ENCODE measurements at places on chromosomes 3 and 15.

DNA sequence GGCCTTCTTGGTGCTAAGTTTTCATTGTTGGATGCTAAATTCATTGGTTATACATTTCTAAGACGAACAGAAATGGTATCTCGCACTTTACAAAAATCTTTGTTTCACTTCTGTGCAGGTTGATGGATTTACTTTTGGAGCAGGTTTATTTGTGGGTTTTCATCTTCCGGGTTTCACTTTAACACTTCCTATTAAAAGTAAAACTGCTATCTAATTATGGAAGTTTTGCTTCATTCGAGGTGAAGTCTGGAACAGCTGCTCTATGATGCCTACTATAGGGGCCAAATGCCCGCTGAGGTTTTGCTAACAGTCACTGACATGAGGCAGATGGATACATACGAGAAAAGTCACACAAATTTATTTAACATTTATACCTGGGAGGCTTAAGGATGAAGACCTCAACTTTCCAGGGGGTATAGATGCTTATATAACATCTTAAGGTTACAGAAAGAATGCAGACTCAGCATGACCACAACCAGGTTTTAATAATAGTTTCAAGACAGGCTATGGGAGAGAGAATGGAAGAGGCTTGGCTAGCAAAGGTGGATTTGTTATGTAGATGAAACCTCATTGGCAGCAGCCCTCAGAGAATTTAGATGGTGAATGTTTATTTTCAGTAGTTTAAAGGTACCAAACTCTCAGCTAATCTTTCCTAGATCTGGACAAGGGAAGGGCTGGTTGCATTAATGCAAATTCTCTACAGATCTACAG lies 54.2 kb downstream of the OSTN start:
- no peak for DNase-seq

- DNase-seq: no peak
These were observed 161.6 kb upstream of the PDZRN3 start for GRCh38 chr3:73786321-73786807.

GRCh38 chr15:78224023-78224411 lies 10.3 kb downstream of the ACSBG1 start:
- DNase-seq: no peak

DNA sequence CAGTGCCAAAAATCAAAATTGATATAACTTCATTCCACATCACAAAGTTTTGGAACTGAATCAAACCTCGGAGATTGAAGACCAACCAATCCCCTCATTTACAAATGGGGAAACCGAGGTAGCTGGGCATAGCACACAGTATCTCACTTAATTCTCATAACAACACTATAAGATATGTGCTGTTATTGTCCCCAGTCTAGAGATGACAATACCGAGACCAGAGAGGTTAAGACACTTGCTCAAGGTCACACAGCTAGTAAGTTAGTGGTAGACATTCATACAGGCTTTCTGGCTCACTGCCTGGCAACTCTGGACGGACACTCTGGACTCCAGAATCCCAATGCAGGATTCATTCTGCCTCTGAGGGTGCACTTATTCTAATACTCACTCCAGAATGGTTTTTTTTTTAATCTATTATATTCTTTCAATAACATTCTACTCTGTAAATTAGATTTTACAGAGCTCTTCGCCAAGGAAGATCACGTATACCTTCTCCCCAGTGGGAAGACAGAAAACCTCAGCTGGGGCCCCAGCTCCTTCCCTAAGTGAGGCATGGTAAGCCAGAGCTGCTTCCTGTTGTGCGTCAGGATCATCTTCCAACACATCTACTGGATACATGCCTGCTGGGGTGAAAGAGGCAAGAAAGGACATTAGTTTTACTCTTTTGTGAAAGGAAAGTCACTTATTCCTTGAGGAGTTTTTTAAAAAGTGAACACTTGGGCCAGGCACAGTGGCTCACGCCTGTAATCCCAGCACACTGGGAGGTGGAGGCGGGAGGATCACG lies 128.4 kb upstream of the IGF1R start:
- no peak for DNase-seq

GRCh38 chr15:63805993-63806980 lies 27.5 kb downstream of the HERC1 start:
- DNase-seq: no peak

DNA sequence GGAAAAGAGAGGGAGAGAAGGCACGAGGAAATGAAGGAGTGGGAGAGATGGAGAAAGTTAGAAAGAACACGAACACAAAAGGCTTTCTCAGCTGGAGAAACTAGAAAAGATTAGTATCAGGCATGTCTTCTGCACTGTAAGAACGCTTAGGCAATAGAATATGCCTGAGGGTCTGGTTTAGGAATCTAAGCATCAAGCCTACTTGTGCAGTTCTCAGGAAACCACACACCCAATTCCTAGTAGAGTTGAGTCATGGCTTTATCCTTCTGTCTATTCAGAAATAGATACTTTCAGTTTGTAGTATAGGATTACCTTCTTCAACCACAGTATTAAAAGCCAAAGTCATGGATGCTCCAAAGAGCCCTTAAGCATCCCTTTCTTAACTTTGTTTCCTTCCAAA lies 969.4 kb downstream of the NTRK3 start:
- no peak for DNase-seq

DNA sequence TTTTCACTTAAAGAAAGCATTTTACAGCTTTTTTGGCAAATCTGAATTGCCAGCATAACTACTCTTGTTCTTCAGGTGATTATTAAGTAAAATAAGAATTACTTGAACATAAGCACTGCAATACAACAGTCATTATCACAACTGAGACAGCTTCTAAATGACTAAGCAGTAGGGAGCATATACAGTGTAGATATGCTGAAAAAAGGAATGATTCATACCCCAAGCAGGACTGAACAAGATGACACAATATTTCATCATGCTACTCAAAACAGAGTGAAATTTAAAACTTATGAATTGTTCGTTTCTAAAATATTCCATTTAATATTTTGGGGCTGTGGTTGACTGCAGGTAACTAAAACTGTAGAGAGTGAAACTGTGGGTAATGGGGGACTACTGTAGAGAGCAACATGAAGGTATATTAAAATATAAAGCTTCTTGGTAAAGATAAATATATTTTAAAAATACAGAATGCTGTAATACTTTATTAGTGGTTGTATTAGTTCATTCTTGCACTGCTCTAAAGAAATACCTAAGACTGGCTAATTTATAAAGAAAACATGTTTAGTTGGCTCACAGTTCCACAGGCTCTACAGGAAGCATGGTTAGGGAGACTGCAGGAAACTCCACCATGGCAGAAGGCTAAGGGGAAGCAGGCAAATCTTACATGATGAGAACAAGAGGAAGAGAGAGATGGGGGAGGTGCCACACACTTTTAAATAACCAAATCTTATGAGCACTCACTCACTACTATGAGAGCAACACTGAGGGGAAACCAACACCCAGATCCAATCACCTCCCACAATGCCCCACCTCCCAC lies 84.8 kb downstream of the DCLK3 start:
- DNase-seq: no peak

DNA sequence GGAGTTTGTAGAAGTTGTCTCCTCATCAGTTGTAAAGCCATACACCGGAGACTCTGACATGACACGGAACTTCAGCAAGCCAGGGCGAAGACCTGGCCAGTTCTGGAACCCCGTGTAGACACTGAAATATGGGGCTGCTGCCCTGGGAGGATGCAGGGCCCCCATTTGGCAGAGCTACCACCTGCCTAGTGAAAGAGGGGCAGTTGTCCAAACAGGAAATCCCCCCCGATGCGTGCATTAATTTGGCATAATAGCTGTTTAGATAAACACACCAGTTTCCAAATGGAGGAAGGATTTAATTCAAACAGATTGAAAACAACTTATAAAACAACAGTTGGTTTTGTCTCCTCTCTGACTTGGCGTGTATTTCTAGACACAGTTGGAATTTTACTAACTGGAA lies 357.2 kb downstream of the GABRG3 start:
- DNase-seq: no peak

GRCh38 chr15:78244893-78245292 lies 10.5 kb upstream of the ACSBG1 start:
- DNase-seq: no peak

GRCh38 chr15:40693904-40694687 lies 878 bp upstream of the RAD51 start:
- no peak for DNase-seq

- DNase-seq: no peak
These were observed 54.6 kb upstream of the CADPS start for GRCh38 chr3:62929771-62930170.

DNA sequence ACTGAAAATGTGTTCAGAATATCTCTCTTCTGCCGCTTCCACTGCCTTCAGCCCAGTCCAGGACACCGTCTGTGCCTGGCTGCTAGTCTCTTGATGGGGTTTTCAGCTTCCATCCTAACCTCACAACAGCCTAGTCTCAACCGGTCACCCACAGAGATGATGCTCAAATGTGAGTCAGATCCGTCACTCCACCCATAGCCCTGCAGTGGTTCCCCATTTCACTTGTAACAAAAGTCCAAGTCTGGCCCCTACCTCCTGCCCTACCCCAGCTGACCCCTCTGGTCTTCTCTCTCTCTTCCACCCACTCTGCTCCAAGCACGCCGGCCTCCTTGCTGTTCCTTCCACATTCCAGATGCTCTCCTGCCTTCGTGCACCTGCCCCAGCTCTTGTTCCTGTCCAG lies 68.1 kb downstream of the PPARG start:
- DNase-seq: no peak

GRCh38 chr3:196141052-196141865 lies 59.4 kb upstream of the TFRC start:
- DNase-seq: no peak

- no peak for DNase-seq
These were observed 13.1 kb upstream of the SKOR1 start for GRCh38 chr15:67812241-67812644.

GRCh38 chr15:99438691-99439523 lies 126.9 kb upstream of the MEF2A start:
- no peak for DNase-seq

- no peak for DNase-seq
These were observed 43.2 kb downstream of the SLC7A14 start for GRCh38 chr3:170542704-170543103.

GRCh38 chr15:73803806-73804205 lies 50.7 kb upstream of the INSYN1 start:
- no peak for DNase-seq

- DNase-seq: no peak
These were observed 259.9 kb downstream of the ZIC1 start for GRCh38 chr3:147669077-147669476.

DNA sequence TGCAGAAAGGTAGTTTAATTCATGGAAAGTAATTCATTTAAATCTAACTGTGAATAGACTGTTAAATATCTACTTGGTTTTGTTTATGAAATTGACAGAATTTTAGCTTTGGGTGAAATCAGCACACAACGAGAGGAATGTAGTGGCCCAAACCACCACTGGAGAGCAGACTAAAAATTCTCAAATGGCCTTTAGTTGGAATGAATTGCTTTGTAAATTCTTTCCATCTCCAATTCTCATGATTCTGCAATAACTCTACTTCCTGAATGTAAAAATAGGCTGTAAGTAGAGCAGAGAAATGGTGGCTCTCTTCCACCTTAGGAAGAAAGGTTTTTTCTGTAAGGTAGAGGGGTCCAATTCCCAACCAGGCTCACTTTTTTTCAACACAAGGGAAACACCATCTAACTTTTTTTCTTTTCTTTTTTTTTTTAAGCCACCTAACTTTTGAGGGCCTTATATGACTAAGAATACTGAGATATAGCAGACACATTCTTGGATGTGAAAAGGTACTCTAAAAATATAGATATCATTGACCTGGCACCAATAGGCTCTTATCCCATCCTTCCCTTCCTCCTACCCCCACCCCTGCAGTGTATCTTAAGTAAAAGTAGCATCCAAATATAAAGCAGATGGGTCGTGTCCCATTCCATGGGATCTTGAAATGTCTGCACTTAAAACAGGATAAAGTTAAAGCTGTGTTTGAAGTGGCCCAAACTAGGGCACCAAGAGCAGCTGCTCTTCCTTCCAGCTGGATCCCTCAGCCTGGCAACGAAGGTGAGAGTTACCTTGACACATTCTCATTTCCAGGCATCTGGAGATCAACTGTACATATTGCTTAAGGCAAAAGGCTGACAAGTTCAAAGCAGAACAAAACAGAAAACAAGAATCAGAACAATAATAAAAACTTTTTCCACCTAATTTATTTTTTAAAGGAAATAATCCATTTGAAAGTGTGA lies 194.1 kb downstream of the TPRG1 start:
- no peak for DNase-seq

DNA sequence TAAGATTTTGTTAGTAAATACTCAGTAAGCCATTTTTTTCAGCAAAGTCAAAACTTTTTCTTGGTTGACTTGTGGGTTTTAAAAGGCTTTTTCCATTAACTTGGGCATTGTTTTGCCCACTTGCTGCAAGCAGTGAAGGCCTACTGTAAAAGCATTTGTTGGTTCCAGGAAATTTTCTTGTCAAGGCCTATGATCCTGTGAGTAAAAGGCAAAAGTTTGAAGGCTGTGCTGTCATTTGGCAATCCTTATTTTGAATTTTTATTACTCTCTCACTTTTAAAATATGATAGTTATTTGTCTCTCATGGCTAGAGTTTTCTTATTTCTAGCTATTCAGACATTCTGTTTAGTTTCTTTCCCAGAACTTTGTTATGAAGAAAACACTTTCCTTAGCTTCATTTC lies 13.0 kb downstream of the P2RY12 start:
- no peak for DNase-seq

DNA sequence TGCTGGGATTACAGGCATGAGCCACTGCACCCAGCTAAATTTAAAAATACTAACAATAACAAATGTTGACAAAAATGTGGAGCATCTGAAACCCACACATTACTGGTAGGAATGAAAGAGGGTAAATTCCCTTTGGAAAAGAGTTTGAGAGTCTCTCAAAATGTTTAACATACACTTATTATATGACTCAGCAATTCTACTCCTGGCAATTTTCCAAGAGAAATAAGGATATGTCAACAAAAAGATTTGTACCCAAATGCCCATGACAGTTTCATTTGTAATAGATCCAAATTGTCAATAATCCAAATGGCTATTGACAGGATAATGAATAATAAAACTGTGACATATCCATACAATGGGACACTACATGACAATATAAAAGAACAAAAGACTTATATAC lies 9.0 kb downstream of the HCLS1 start:
- no peak for DNase-seq

DNA sequence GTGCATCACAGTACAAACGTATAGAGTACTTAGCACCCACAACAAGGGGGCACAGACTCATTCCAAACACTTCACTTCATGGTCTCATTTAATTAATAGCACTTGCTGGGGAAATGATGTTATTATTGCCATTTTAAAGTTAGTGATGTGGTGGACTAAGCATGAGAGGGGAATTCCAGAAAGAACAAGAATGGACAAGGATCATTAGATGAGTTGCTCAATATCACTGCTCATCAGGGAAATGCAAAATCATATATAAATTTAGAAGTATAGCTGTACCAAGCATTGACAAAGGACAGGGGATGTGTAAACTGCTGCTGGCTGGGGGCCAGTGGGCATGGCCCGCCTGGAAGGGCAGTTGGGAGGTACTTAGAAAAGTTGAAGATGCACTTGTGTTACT lies 14.6 kb downstream of the PRR20G start:
- no peak for DNase-seq
